Ovary (tissue), 10 donors: ENCODE measurements at places on chromosomes 11 and 22. TPM values are rescaled to one million over a fixed set of nuclear protein-coding genes. Genes with fewer than 3 reads are reported as not detected.

The MYO18B gene
- not detected for total RNA-seq

- peak overlapping the region; percentile 73 for H3K27ac ChIP-seq
- peaks cover 15% of the 10 kb centered on the region for H3K4me1 ChIP-seq
- DNase-seq = peak; percentile 76
- peak overlapping the region; percentile 37 for H3K4me3 ChIP-seq
Observed at GRCh38 chr11:2892215-2892966, 6.8 kb upstream of the CDKN1C start.

The TBC1D10A gene
- 28.1 TPM for total RNA-seq

The STK33 gene
- total RNA-seq = 29.8 TPM

GRCh38 chr22:29702931-29703501 lies 16.8 kb upstream of the CABP7 start:
- H3K27me3 ChIP-seq = no peaks in the 10 kb centered on the region
- no peak overlapping the region for H3K4me3 ChIP-seq
- DNase-seq = no peak
- no peaks in the 10 kb centered on the region for H3K4me1 ChIP-seq

DNA sequence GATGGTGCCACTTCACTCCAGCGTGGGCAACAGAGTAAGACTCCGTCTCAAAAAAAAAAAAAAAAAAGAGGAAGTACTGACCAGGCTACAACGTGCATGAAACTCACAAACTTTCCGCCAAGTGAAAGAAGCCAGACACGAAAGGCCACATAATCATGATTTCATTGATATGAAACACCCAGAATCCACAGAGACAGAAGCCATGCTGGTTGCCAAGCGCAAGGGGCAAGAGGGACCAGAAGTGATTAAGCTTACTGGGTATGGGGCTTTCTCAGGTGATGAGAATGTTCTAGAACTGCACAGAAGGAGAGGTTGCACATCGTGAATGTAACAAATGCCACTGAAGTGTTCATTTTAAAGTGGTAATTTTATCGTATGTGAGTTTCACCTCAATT lies 60.9 kb downstream of the CELSR1 start:
- no peak overlapping the region for H3K27ac ChIP-seq
- no peak overlapping the region for H3K4me3 ChIP-seq
- H3K27me3 ChIP-seq = no peaks in the 10 kb centered on the region
- no peaks in the 10 kb centered on the region for H3K4me1 ChIP-seq

GRCh38 chr22:39091126-39092081 lies 5.6 kb upstream of the APOBEC3H start:
- no peak for DNase-seq
- no peaks in the 10 kb centered on the region for H3K27me3 ChIP-seq
- no peaks in the 10 kb centered on the region for H3K36me3 ChIP-seq
- H3K4me3 ChIP-seq = no peak overlapping the region

The OR51I1 gene
- 0.73 TPM for total RNA-seq

DNA sequence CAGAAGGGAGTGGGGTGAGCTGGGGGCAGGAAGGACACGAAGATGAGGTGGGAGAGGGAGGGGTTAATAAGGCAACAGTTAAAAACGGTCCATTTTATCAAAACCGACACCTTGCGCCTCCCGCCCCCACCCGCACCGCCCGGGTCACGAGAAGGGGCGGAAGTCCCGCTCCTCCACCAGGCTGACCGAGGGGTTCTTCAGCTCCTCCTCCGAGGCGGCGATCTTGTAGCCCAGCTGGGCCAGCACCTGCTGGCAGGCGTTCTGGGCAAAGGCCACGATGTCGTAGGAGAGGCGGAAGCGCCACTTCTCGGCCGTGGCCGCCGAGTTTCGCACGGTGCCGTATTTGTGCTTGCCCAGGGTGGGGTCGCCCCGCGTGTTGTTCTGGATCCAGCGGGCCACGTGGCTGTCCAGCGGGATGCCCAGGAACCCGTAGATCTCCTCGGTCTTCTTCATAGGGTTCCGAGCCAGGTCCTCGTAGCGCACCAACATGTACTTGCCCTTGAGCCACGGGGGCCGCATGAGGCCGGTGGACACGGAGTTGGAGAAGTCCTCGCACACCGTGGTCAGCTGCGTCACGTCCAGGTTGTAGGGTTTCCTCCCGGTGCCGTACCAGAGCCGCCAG lies 15.8 kb downstream of the CHST1 start:
- no peak overlapping the region for H3K27ac ChIP-seq
- H3K4me3 ChIP-seq = no peak overlapping the region
- no peaks in the 10 kb centered on the region for H3K27me3 ChIP-seq
- H3K4me1 ChIP-seq = no peaks in the 10 kb centered on the region
- no peak for DNase-seq

GRCh38 chr11:76701294-76702040 lies 30.9 kb upstream of the LRRC32 start:
- no peaks in the 10 kb centered on the region for H3K4me1 ChIP-seq
- H3K27ac ChIP-seq = no peak overlapping the region
- no peaks in the 10 kb centered on the region for H3K36me3 ChIP-seq
- no peaks in the 10 kb centered on the region for H3K27me3 ChIP-seq
- no peak for DNase-seq

GRCh38 chr11:94669023-94669422 lies 99.1 kb upstream of the AMOTL1 start:
- no peak for DNase-seq
- no peak overlapping the region for H3K4me3 ChIP-seq
- no peaks in the 10 kb centered on the region for H3K4me1 ChIP-seq
- H3K27me3 ChIP-seq = no peaks in the 10 kb centered on the region

GRCh38 chr22:25490896-25491295 lies 73.6 kb upstream of the GRK3 start:
- no peaks in the 10 kb centered on the region for H3K27me3 ChIP-seq
- no peak overlapping the region for H3K27ac ChIP-seq
- no peak for DNase-seq
- no peak overlapping the region for H3K4me3 ChIP-seq

DNA sequence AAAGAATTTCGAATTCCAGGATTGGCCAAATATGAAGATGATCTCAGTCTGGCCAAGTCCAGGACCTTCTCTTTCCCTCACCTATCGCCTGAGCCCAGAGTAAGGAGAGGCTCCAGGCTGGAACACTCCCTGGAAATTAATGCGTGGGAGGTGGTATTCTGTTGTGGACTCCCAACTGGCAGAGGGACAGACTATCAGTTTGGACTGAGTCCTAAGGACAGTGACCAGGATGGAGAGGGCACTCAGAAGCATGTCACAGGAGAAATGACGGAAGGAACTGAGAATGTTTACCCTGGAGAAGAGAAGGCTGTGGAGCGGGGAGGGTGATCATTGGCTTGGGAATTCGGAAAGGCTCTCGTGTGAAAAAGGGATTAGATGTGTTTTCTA lies 84.4 kb downstream of the RPL27A start:
- H3K36me3 ChIP-seq = no peaks in the 10 kb centered on the region
- H3K27ac ChIP-seq = no peak overlapping the region
- no peaks in the 10 kb centered on the region for H3K27me3 ChIP-seq
- H3K4me3 ChIP-seq = no peak overlapping the region
- peaks cover 21% of the 10 kb centered on the region for H3K4me1 ChIP-seq

GRCh38 chr11:100810666-100811065 lies 123.6 kb downstream of the ARHGAP42 start:
- H3K36me3 ChIP-seq = no peaks in the 10 kb centered on the region
- H3K27me3 ChIP-seq = no peaks in the 10 kb centered on the region
- H3K4me1 ChIP-seq = peaks cover 2% of the 10 kb centered on the region
- H3K27ac ChIP-seq = no peak overlapping the region

- no peak for DNase-seq
- H3K27ac ChIP-seq = no peak overlapping the region
- H3K4me1 ChIP-seq = no peaks in the 10 kb centered on the region
- no peaks in the 10 kb centered on the region for H3K27me3 ChIP-seq
Observed at GRCh38 chr22:38959590-38959989, 2.2 kb downstream of the APOBEC3A start.

DNA sequence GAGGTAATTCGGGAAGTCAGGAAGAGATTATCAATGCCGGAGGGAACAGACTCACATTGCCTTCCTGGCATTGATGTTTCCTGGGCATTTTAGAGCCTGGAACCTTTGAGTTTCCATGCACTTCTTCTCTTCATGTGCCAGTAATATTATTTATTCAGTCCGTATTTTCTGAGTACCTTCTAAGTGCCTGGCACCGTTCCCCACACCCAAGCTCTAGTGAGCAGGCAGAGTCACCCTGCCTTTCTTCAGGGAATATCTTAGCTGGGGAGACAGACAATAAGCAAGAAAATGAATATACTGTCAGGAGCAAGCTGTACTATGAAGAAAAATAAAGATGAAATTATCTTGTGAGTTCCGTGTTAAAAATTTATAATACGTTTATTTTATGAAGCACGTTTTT lies 136.2 kb upstream of the SEZ6L start:
- no peaks in the 10 kb centered on the region for H3K4me1 ChIP-seq
- no peaks in the 10 kb centered on the region for H3K36me3 ChIP-seq
- no peak for DNase-seq

GRCh38 chr22:17773606-17774205 lies 563 bp downstream of the BID start:
- H3K27me3 ChIP-seq = no peaks in the 10 kb centered on the region
- H3K27ac ChIP-seq = no peak overlapping the region
- H3K4me3 ChIP-seq = peak overlapping the region; percentile 46
- no peaks in the 10 kb centered on the region for H3K36me3 ChIP-seq
- H3K4me1 ChIP-seq = peaks cover 5% of the 10 kb centered on the region

- no peak overlapping the region for H3K27ac ChIP-seq
- H3K4me1 ChIP-seq = no peaks in the 10 kb centered on the region
- H3K36me3 ChIP-seq = no peaks in the 10 kb centered on the region
- no peaks in the 10 kb centered on the region for H3K27me3 ChIP-seq
- H3K4me3 ChIP-seq = no peak overlapping the region
Observed at GRCh38 chr11:11338304-11338703, 14.7 kb downstream of the CSNK2A3 start.

The OR4C16 gene
- total RNA-seq = not detected

The CRYBA4 gene
- not detected for total RNA-seq

The ETS1 gene
- 40.4 TPM for total RNA-seq

The GTF2H1 gene
- total RNA-seq = 38.3 TPM

The ST14 gene
- 4.5 TPM for total RNA-seq

GRCh38 chr11:587546-587945 lies 11.3 kb downstream of the PHRF1 start:
- no peaks in the 10 kb centered on the region for H3K36me3 ChIP-seq
- no peaks in the 10 kb centered on the region for H3K27me3 ChIP-seq
- no peaks in the 10 kb centered on the region for H3K4me1 ChIP-seq
- no peak overlapping the region for H3K27ac ChIP-seq
- no peak overlapping the region for H3K4me3 ChIP-seq
- DNase-seq = no peak

The CTSD gene
- total RNA-seq = 484 TPM

GRCh38 chr11:3840004-3840869 lies 522 bp downstream of the RHOG start:
- DNase-seq = no peak
- no peaks in the 10 kb centered on the region for H3K36me3 ChIP-seq
- H3K4me3 ChIP-seq = peak overlapping the region; percentile 96
- H3K4me1 ChIP-seq = peaks cover 17% of the 10 kb centered on the region

The FAM227A gene
- total RNA-seq = 7.4 TPM

GRCh38 chr11:99244613-99245012 lies 223.9 kb downstream of the CNTN5 start:
- no peak overlapping the region for H3K4me3 ChIP-seq
- no peaks in the 10 kb centered on the region for H3K4me1 ChIP-seq
- H3K36me3 ChIP-seq = no peaks in the 10 kb centered on the region

- DNase-seq = no peak
- H3K27me3 ChIP-seq = no peaks in the 10 kb centered on the region
- no peak overlapping the region for H3K27ac ChIP-seq
Observed at GRCh38 chr11:115736146-115736545, 231.9 kb upstream of the CADM1 start.

DNA sequence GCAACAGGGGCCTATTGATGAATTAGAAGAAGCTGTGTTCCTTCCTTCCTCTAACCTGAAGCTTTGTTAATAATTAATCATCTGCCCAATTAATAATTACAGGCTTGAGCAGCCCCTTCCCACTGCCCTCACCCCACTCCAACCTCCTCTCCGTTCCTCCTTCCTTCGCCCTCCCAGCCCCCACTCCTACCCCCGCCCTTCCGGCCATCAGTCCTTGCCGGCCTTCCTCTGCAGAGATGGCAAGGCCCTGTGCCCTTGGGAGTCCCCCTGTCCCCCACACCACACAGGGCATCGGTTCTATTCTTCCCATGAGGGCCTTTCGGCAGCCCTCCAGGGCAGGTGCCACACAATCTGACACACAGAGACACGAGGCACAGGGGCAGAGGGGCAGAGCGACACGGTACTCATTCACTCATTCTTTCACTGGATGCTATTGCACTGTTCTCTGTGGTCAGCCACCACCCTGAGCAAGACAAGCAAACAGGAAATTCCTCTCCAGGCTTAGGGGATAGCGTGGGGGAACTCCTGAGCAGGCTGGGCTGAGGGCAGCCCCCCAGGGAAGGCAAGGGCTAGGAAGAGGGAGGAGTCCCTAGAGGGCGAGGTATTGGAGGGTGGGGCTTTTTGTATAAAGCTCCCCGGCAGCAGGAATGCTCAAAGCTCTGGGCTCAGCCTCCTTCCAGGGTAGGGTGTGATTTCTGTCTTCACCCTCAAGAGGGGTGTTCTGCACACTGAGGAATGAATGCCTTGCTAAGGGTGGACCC lies 14.7 kb downstream of the MGAT3 start:
- H3K4me3 ChIP-seq = no peak overlapping the region
- H3K27ac ChIP-seq = no peak overlapping the region
- H3K36me3 ChIP-seq = no peaks in the 10 kb centered on the region
- H3K27me3 ChIP-seq = no peaks in the 10 kb centered on the region
- peaks cover 16% of the 10 kb centered on the region for H3K4me1 ChIP-seq
- DNase-seq = no peak

DNA sequence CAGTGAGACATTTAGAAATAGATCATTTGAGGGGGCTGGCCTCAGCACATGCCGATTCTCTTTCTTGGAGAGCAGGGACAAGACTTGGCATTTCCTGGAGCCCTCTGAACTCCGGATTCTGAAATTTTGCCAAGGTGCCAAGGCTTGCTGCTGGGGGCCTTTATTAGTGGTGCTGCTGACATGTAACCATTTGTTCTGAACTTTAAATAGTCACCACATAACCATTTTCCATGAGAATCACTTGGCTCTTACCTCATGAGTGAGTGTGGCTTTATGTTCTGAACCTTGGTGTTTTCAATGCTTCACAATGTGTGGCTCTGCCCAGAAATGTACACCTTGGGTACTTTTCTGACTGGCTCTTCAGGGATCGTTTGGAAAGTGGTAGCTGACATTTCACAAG lies 33.3 kb downstream of the SYT13 start:
- no peaks in the 10 kb centered on the region for H3K36me3 ChIP-seq
- H3K4me1 ChIP-seq = no peaks in the 10 kb centered on the region
- no peak overlapping the region for H3K4me3 ChIP-seq
- no peak for DNase-seq
- H3K27me3 ChIP-seq = no peaks in the 10 kb centered on the region

- H3K4me3 ChIP-seq = no peak overlapping the region
- H3K27me3 ChIP-seq = no peaks in the 10 kb centered on the region
- no peaks in the 10 kb centered on the region for H3K36me3 ChIP-seq
- DNase-seq = peak; percentile 17
- H3K4me1 ChIP-seq = peaks cover 36% of the 10 kb centered on the region
Observed at GRCh38 chr11:2686360-2687222, 13.2 kb downstream of the KCNQ1OT1 start.

- H3K4me1 ChIP-seq = no peaks in the 10 kb centered on the region
- no peak overlapping the region for H3K4me3 ChIP-seq
- H3K27ac ChIP-seq = no peak overlapping the region
- no peak for DNase-seq
Observed at GRCh38 chr11:128745311-128746136, 51.7 kb downstream of the FLI1 start.

- no peak overlapping the region for H3K4me3 ChIP-seq
- no peaks in the 10 kb centered on the region for H3K4me1 ChIP-seq
- H3K27me3 ChIP-seq = no peaks in the 10 kb centered on the region
- no peak overlapping the region for H3K27ac ChIP-seq
- H3K36me3 ChIP-seq = no peaks in the 10 kb centered on the region
- DNase-seq = no peak
Observed at GRCh38 chr22:36103891-36104290, 56.7 kb downstream of the APOL3 start.
